ENCODE measurements at places on chromosomes 6 and 20.
A peak's percentile ranks its signal among the peaks of the same experiment; 100 is the strongest.

GRCh38 chr6:147651249-147652063, 143.0 kb downstream of the SAMD5 start:
- DNase-seq = no peak

GRCh38 chr6:74356391-74356790, 660.4 kb downstream of the CD109 start:
- no peak for DNase-seq

DNA sequence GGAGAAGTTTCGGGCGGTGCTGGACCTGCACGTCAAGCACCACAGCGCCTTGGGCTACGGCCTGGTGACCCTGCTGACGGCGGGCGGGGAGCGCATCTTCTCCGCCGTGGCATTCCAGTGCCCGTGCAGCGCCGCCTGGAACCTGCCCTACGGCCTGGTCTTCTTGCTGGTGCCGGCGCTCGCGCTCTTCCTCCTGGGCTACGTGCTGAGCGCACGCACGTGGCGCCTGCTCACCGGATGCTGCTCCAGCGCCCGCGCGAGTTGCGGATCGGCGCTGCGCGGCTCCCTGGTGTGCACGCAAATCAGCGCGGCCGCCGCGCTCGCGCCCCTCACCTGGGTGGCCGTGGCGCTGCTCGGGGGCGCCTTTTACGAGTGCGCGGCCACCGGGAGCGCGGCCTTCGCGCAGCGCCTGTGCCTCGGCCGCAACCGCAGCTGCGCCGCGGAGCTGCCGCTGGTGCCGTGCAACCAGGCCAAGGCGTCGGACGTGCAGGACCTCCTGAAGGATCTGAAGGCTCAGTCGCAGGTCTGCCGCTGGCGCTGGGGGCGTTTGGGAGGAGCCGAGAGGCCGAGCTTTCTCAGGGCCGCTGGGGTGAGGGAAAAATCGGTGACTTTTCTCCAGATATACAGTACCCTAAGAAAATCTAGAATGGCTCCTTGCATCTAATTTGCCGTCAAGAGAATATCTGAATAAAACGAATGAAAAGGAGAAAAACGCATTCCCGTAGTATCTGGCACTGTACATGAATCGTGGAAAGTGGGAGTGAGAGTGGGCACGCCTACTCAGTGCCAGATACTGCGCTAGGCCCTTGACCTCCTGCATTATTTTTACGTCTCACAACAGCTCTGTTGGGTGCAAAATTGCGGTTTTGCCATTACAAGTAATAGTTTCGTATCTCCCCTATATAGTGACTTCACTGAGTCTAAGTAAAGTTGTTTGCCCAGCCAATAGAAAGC, 1.0 kb downstream of the CALHM6 start:
- DNase-seq = peak; percentile 57

DNA sequence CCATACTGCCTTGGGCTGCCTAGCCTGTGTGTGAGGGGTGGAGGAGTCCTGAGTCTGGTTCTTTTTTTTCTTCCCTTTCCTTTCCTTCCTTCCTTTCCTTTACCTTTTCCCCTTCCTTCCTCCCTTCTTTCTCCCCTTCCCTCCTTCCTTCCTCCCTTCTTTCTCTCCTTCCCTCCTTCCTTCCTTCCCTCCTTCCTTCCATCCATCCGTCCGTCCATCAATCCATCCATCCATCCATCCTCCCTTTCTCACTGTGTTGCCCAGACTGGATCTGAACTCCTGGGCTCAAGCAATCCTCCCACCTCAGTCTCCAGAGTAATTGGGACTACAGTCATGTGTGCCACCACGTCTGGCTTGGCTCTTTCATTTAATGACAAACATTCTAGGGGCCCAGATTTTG, 750.7 kb upstream of the CHD6 start:
- DNase-seq = no peak

- no peak for DNase-seq
Observed at GRCh38 chr6:84836366-84836765, 72.0 kb upstream of the TBX18 start.

GRCh38 chr6:33189625-33190448, 2.4 kb downstream of the COL11A2 start:
- no peak for DNase-seq

DNA sequence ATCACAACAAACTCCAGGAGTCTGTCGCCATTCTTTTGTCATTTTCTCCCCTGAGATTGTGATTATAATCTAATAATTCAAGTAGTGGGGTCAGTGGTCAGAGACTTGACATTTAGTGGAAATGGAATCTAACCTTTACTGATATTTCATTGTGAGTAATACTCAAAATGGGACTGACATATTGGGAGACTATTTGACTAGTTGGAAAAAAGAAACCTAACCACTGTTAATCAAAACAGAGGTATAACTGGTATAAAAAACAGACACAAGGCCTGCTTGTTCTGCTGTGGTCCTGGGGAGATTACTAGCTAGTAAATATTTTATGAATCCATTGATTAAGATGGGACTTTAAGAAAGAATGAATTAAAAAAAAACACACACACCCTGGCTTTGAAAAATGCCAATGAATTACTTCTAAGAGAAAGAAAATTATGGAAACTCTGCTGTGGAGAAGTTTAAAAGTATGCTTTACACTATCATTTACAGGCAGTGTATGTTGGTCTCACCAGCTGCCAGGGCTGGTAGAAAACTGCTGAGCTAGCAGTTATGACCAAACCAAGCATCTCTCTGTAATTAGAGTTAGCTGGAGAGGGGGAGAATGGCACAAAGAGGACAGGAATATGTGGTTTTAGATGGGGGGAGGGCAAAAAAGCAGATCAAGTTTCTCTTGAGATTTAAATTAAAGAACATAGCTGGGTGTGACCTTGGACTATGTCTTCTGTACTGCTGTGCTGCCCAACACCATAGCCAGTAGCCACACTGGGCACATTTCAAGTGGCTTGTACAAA, 103.7 kb downstream of the FYN start:
- DNase-seq = no peak

GRCh38 chr6:79062708-79063107, 15.3 kb downstream of the PHIP start:
- DNase-seq = no peak

DNA sequence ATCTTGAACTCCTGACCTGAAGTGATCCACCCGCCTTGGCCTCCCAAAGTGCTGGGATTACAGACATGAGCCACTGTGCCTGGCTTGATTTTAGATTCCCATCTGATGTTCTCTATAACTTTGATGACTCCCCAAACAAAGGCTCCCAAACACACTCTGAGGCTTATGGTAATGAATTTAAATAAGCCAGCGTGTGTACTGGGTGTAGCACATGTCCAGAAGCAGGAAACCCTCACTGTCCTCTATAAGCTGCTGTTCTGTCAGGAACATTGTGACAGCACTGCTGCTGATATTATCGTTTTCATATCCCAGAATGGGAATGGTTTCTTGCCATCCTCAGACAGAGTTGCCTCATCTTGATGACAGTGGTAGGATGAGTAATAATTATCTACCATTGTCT, 54.1 kb upstream of the SALL4 start:
- DNase-seq = no peak

GRCh38 chr20:21342656-21343345, 39.7 kb downstream of the XRN2 start:
- no peak for DNase-seq

DNA sequence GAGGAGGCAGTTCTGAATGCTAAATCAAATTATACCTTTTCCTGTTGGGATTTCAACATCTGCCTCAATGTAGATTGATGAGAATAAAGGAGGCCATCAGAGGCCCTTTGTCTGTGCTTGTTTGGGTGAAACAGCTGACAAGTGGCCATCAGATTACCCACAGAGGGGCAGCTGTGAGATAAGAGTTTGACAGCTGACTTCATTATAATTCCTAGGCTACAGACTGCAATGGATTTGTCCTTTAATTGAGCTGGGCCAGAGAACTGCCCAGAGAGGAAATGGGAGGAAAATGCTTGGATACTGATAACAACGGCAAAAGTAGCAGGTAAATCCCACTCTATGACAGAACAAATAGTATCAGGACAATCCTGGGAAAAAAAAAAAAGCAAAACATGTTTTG, 649.4 kb downstream of the HDGFL1 start:
- DNase-seq = no peak

GRCh38 chr6:110216140-110216539, 35.9 kb downstream of the CDC40 start:
- no peak for DNase-seq

GRCh38 chr6:11207199-11207968, 25.1 kb downstream of the NEDD9 start:
- DNase-seq = peak; percentile 85

- DNase-seq = no peak
Observed at GRCh38 chr20:9129756-9130155, 60.9 kb downstream of the PLCB4 start.

DNA sequence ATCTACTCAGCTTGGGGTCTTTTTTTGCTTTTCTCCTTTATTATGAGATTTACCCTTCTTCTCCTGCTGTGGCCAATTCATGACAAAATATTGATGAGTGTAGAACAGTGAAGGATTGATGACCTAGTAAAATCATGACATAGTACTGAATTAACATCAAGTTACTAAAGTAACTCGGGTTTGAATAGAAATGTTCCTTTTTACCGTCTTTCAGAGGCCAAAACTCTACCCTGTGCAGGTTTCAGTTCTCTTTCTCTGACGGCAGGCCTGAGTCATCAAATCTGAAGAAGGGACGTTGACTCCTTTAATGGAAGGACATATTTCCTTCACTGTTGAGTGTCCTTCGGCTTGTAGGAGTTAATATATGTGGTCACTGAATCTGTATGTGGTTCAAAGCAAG, 80.7 kb downstream of the RREB1 start:
- peak; percentile 67 for DNase-seq

Measured in HL-60 (cell line).